CD4-positive, CD25-positive, alpha-beta regulatory T cell (primary cell): ENCODE measurements at places on chromosomes 4 and X. TPM values are rescaled to one million over a fixed set of nuclear protein-coding genes. Genes with fewer than 3 reads are reported as not detected.
A peak's percentile ranks its signal among the peaks of the same experiment; 100 is the strongest.

The ODAPH gene
- not detected for total RNA-seq

DNA sequence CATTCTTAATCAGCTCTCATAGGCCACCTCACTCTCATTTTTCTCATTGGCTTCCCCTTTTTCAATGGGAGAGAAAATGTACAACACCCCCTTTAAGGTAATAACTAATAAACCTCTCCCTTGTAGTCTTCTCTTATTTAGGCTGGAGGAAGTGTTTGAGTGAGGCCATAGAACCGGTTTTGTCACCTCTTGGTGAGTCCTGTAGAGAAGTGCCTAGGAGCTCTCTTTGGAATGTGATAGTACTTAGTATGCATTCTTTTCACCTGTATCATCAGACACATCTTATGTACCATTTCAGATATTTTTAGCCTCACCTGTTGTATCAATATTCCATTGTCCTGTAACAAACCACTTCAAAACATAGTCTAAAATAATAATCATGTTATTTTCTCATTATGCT lies 3.5 kb upstream of the TAB3 start:
- H3K27me3 ChIP-seq = no peaks in the 10 kb centered on the region
- H3K4me1 ChIP-seq = peaks cover 9% of the 10 kb centered on the region
- H3K36me3 ChIP-seq = no peaks in the 10 kb centered on the region
- H3K27ac ChIP-seq = no peak overlapping the region

The FAT1 gene
- not detected for total RNA-seq

DNA sequence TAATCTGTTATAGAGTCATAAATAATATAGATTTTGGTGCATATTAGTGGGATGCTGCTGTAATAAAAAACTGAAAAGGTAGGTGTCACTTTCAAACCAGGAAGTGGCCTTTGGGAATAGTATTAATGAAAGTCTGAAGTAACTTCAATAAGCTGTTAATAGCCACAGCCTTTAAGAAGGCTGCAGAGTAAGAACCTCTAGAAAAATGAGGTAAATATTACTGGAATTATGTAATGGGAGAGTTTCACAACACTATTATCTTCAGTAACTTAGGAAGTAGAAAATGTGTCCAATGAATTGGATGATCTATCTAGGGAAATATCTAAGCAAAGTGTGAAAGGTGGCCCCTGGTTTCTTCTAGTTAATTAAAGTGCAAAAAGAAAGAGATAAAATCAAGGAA lies 104.7 kb downstream of the NCAPG start:
- no peaks in the 10 kb centered on the region for H3K36me3 ChIP-seq
- H3K27ac ChIP-seq = no peak overlapping the region
- no peaks in the 10 kb centered on the region for H3K27me3 ChIP-seq
- DNase-seq = no peak

GRCh38 chrX:155086202-155086840 lies 15.0 kb downstream of the BRCC3 start:
- H3K4me1 ChIP-seq = no peaks in the 10 kb centered on the region
- DNase-seq = peak; percentile 30
- H3K27ac ChIP-seq = no peak overlapping the region
- H3K27me3 ChIP-seq = no peaks in the 10 kb centered on the region
- no peak overlapping the region for H3K4me3 ChIP-seq

DNA sequence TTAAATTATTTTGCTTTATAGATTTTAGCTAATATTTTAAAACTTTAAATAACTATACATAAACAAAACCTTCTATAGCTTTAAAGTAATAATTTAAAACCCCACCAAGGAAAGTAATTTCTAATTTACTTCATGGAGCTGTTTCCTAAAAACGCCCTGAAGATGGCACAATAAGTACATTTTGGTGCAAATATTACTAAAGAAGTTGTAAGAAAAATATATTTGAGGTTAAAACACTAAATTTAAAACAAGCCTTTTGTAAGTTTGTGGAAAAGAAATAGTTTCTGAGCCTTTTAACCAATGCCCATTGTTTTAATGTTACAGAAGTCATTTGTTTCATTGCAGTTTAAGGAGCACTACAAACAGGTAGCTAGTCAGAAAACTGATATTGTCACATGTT lies 137.4 kb upstream of the AGA start:
- no peak for DNase-seq
- H3K4me3 ChIP-seq = no peak overlapping the region
- no peaks in the 10 kb centered on the region for H3K27me3 ChIP-seq
- H3K27ac ChIP-seq = no peak overlapping the region
- H3K4me1 ChIP-seq = no peaks in the 10 kb centered on the region

GRCh38 chr4:67332627-67333026 lies 212.7 kb downstream of the CENPC start:
- H3K36me3 ChIP-seq = no peaks in the 10 kb centered on the region
- no peak for DNase-seq
- no peak overlapping the region for H3K4me3 ChIP-seq
- no peak overlapping the region for H3K27ac ChIP-seq
- H3K27me3 ChIP-seq = peaks cover 3% of the 10 kb centered on the region

GRCh38 chr4:184796906-184797305 lies 28.9 kb downstream of the ACSL1 start:
- H3K4me1 ChIP-seq = peaks cover 9% of the 10 kb centered on the region
- H3K27me3 ChIP-seq = no peaks in the 10 kb centered on the region
- H3K27ac ChIP-seq = no peak overlapping the region
- H3K36me3 ChIP-seq = peaks cover 11% of the 10 kb centered on the region

The RBM3 gene
- 309 TPM for total RNA-seq

The DLG3 gene
- 20.7 TPM for total RNA-seq
